Gastroesophageal sphincter (tissue), 4 donors: ENCODE measurements at places on chromosomes 3 and 15.

DNA sequence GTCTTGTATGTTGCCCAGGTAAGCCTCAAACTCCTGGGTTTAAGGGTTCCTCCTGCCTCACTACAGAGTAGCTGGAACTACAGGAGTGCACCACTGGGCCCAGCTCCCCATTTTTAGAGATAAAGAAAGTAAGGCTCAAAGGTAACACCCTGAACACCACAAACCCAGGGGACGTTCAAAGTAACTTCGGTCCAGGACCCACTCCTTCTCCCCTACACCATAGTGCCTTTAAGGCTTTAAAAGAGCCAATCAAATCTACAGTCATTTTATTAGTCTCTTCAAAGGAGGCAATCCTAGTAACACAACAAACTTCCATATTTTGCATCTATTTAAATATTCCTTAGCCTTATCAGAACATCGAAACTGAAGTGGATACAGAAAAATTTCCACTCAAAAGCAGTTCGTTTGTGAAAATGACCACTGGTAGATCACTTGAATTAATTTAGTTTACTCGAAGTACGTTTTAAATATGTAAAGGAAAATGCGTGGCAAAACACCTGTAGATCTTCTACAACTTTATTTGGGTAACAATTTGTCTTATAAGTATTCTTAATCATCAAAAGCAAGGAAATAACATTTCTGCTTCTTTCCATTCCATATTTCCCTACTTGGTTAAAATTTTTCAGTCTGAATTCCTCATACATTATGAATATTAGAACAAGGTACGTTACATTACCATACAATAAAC is 1.8 kb downstream of the STAG1 start:
- ATAC-seq = no peak

DNA sequence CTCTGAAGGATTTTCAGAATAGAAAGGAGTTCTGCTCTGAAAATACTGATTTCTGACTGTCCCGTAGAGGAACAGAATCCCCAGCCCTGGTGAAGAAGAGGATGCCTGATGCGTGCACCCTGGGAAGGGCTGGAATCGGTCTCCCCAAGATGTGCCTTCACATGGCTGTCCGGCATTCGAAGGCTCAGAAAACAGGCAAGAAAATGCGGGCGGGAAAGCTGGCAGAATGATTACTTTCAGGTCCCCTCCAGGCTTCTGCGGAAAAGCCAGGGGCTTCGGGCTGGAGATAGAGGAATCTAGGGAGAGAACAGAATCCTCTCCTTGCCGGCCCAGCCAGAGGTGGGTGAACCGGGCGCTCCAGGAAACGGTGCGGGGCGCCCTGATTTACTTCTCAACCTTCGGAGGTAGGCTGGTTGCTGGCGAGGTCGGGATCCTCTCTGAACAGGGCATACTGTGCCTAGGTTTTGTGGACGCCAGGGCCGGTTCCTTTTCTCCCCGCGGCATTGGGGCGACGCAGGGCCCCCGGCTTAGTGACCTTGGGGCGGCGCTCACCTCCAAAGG is 2.5 kb downstream of the FOXL2NB start:
- no peak for ATAC-seq

- ATAC-seq = no peak
These were observed 62.7 kb downstream of the TFDP2 start for GRCh38 chr3:142086581-142087090.

DNA sequence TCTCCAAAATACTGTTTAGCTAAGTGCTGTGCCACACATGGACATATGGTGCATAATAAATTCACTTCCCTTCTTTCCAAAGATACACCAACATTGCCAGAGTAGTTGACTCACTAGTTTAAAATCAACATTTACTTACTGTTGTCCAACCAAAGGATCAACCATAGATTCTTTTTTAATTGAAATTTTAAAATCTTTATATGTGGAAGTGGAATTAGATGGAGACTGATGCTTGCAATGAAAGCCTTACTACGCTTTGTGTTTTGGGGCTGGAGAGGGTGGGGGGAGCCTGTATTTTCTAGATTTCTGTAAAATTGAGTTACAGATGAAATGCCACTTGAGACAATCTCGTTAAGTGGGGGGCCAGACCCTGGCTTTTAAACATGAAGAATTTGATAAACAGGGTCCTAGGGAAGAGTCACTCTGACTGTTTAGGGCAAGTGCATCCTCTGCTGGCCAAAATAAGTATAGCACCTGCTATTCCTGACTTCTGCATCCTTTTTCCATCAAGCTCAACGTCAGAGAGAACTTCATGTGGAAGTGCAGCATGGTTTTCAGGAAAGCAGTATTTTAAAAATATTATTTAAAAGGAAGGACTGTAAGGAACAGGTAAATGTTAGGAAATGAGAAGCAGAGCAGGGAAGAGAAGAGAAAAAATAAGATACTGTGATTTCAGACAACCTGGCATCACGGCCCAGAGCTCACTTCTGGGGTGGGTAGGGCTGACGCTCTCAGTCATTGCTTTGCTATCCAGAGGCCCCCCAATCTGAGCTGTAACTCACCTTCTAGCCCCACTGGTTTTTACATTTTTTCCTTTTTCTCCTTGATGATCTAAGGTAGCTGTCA is 76.7 kb downstream of the BOC start:
- peak; percentile 35 for ATAC-seq

GRCh38 chr15:94042180-94042928 is 189.0 kb upstream of the MCTP2 start:
- peak; percentile 55 for ATAC-seq

- ATAC-seq = peak; percentile 69
These were observed 296 bp downstream of the TPRA1 start for GRCh38 chr3:127590282-127590592.

GRCh38 chr3:87706176-87706575 is 352.6 kb downstream of the CGGBP1 start:
- ATAC-seq = no peak

- no peak for ATAC-seq
These were observed 26.0 kb downstream of the IGF1R start for GRCh38 chr15:98674336-98674735.

- ATAC-seq = no peak
These were observed 566.3 kb upstream of the TGFBR2 start for GRCh38 chr3:30040126-30040525.
